ENCODE measurements at places on chromosomes 5 and 9.

- no peak for DNase-seq
These were observed 196.6 kb downstream of the FANCC start for GRCh38 chr9:95120781-95121370.

- peak; percentile 71 for DNase-seq
These were observed 401.4 kb upstream of the IRX1 start for GRCh38 chr5:3194271-3194670.

DNA sequence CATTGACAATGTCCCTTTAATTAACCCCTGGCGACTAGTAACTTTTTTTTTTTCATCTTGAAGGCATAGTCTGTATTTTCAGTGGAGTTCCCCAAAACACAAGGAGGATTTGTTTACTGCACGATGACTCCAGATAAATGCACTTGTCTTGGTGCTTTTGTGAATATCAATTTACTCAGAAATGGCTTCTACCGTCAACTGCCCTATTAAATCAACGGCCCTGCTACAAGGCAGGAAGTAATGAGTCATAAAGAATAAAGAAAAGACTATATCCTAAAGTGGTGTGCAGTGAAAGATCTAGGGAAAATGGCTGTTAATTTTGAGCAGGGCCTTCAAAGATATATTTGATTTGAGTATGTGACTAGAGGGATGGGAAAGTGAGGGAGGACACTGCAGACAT lies 388.3 kb upstream of the CHD1 start:
- no peak for DNase-seq

GRCh38 chr9:137382444-137383080 lies 40.4 kb downstream of the EXD3 start:
- DNase-seq: no peak

- DNase-seq: no peak
These were observed 69.5 kb upstream of the IQGAP2 start for GRCh38 chr5:76333571-76333970.

GRCh38 chr9:34443976-34444375 lies 14.4 kb downstream of the FAM219A start:
- no peak for DNase-seq

- no peak for DNase-seq
These were observed 61.9 kb downstream of the EHMT1 start for GRCh38 chr9:137680444-137681358.

DNA sequence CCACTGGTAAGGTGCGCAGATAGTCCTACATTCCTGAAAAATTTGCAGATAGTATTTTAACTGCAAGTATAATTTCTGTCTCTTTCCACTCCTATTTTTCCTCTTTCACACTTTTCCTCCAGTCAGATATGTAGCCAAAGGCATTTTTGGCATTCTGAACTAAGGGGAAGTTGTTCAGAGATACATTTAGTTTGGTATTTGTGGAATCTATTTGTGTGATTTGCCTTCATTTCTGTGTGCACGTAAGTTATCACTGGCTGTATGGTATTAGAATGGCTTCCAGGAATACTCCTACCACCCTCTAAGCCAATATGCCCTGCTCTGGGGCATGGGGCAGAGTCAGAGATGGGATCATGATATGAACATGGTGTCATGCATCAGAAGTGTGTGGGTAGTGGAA lies 45.8 kb upstream of the GRAMD2B start:
- no peak for DNase-seq

DNA sequence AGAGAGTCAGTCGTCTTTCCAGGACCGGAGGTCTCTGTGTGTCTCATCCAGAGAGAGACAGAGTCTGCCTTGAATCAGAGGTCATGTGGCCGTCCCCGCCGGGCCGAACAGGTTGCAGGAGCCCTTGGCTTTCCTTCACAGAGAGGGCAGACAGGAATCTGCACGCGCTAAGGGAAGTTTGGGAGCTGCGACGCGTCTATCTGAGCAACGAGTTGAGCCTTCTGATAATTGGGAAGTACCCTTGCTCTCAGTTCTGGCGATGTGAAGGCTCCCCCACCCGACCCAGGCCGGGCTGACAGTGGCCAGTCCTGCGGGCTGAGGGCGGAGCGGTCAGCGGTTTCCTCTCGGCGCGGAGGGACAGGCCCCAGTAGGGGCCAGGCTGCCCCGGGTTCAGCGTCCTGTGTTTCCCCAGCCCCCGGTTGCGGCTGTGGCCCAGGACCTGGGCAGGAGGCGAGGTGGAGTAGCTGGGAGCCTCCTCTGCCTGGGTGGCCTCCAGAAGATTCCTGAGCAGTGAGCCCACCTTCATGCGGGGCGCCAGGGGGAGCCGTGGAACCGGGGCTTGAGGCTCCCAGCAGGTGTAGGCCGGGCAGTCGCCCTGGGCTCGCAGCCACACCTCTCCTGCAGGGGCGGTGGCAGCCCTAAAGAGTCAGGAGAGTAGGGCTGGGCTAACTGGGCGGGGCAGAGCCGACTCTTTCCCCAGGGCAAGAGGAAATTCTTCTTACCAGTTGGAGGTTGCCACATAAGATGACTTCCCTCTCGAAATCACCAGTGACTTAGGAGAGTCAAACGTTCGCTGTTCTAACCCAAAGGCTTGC lies 13.9 kb downstream of the NR2F1 start:
- peak; percentile 38 for DNase-seq

DNA sequence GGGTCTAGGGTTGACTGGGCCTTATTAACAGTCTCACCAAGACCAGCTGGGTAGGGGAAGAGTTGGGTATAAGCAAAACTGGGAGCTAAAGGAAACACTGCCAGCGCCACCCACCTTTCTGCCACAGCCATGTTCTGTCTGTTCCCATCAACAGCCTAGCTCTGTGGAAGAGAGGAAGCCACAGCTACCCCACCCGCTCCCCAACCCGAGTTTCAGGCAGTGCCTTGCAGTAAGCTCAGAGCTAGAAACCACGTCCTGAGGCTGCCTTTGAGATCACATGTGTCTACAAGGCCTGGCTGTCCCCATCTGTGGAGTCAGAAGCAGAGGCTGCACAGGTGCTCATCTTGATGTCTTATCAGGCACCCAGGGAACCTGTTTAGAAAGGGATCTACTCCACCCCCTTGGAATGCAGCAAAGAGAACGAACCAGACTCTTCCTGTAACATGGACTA lies 15.3 kb downstream of the HNRNPH1 start:
- peak; percentile 53 for DNase-seq

DNA sequence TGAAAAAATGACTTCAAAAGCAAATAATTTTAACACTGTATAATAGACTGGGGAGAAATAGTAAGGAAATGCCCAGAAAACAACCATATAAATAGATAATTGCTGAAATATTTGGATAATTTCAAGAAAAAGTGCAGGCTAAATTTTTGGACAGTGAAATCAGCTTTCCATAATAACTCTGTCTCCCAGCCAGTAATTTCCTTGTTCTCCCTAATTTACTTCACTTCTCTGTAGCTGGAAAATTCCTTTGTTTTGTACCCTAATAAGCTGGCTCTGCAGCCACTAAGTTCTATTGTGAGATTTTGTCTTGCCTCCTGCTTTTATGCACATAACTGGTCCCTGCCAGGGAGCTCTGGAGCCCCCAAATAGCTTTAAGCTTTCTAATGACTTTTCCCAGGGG lies 27.7 kb downstream of the PRDM6 start:
- no peak for DNase-seq

DNA sequence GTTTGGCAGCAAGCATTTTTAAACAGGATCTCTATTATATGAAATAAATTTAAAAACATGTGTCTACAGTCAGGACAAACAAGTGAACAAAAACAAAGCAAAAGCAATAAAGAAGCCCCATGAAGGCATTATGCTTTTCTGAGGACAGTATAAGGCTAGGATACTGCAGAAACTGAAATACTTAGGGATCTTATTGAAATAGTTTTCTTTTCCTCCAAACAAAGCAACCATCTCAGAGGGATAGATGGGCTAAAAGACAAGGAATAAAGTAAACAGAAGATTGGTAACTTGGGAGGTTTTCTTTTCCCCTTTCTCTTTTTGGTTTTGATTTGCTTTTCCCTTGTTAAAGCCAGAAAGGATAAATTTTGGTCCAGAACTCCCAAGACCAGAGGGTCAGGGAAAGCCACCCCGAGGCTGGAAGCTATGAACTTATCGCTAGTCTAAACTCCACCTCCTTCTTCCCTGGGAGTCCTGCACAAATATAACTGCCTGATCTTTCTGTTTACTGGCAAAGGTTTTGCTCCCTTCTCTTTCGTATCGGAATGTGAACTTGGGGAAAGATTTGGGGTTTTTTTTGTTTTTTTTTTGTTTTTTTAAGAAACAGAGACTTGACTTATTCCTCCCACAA lies 164.0 kb downstream of the GHR start:
- DNase-seq: no peak

GRCh38 chr9:118711843-118712242 lies 657.4 kb downstream of the BRINP1 start:
- DNase-seq: no peak

GRCh38 chr5:170313344-170313743 lies 15.8 kb upstream of the LCP2 start:
- DNase-seq: no peak

DNA sequence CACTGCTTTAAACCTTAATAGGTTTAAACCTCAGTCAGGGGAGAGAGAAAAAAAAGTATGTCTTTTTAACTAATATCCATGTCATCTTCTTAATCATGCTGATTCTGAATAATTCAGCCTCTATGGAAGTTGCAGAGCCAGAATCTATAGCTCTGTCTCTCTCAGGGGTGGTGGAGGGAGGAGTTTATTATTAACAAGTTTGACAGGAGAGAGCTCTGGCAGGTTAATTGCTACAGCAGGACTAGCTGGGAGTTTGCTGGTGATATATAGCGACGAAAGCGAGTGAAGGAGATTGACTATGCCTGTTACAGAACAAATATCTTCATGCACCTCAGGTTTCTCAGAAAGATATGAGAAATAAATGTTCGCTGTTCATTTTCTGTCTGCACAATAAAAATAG lies 586.4 kb downstream of the TLE4 start:
- DNase-seq: no peak
